ENCODE measurements at places on chromosomes 1 and 21. TPM values are rescaled to one million over a fixed set of nuclear protein-coding genes. Genes with fewer than 3 reads are reported as not detected.
A peak's percentile ranks its signal among the peaks of the same experiment; 100 is the strongest.

The TSNAX gene
- total RNA-seq = 28.8 TPM

The POTED gene
- not detected for total RNA-seq

DNA sequence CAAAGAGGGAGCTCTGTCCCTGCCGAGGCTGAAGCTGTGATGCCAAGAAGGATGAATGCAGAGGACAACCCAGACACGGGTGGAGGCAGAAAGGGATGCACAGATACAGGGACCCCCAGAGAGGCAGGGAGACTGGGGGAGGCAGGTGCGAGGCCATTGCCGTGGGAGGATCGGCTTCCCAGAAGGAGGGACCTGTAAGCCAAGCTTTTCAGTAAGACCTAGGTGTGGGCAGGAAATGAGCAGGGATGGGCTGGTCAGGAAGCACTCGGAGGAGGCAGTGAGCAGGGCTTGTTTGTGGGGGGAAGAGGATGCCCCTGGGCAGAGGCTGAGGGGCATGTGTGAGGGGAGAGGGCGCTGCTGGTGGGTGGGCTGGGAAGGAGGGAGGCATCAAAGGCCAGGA, 67.7 kb upstream of the WNT4 start:
- DNase-seq = no peak

DNA sequence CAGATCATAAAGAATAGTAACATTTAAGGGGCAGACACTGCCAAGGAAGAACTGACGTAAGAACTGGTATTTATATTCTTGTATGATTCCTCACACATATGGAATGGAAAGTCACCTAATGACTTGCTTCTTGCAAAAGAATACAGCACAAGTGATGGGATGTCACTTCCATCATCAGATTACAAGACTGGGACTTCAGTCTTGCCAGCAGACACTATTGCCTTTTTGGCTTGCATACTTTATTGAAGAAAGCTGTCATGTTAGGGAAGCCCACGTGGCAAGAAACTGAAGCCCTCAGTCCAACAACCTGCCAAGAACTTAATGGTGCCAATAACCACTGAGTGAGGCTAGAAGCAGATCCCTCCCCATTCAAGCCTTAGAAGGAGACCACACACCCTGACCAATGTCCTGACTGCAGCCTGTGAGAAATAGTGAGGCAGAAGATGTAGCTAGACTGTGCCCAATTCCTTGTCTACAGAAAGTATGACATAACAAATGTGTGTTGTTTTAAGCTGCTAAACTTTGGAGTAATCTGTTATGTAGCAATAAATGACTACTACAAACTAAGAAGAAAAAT, 12.0 kb downstream of the EGLN1 start:
- peak; percentile 55 for DNase-seq

GRCh38 chr1:32005522-32005921, 8.1 kb upstream of the KHDRBS1 start:
- no peak for DNase-seq

GRCh38 chr1:11046625-11047365, at the start of gene MASP2:
MASP2 (minus strand) TSS chr1:11047239; CDS start chr1:11047207, 32 bp downstream.
- no peak for DNase-seq

GRCh38 chr1:215523906-215524305, 43.2 kb upstream of the KCTD3 start:
- DNase-seq = peak; percentile 60
